Activated naive CD4-positive, alpha-beta T cell (primary cell): ENCODE measurements at places on chromosomes 11 and 22.

GRCh38 chr11:17351510-17352176, at the start of gene NCR3LG1:
Gene NCR3LG1 (plus strand): TSS chr11:17351800. CDS start chr11:17351970, 170 bp downstream.
- peak; percentile 21 for DNase-seq

DNA sequence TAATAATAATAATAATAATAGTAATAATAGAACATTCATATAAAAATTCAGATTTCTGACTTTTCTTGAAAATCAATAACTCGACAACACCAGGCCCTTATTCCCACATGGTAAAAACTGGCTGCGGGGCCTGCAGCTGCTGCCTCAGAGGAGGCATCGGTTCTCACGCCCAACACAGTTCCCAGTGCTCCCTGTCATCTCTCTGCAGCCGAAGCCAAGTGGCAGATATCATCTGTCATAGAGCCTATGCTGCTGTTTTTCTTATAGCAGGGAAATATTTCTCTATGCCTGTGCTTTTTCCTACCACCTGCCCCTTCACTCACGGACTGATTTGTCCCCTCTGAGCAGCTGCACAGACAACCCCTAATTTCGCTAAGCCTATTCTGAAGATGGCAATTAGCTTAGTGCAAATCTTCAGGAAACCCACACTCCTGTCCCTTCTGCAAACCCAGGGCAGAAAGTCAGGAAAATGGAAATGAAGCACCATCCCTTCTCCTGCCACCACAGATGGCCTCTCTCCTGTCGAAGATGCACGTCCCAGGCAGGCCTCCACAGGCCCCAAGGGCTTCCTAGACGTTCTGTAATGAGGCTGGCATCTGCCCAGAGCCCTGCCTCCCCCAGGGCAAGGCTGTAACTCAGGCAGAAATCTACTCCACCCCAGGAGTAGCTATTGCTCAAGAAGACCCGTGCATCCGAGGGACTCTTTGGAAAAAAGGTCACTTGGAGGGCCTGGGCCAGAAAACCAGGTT, 66.7 kb downstream of the SYN3 start:
- no peak for DNase-seq

DNA sequence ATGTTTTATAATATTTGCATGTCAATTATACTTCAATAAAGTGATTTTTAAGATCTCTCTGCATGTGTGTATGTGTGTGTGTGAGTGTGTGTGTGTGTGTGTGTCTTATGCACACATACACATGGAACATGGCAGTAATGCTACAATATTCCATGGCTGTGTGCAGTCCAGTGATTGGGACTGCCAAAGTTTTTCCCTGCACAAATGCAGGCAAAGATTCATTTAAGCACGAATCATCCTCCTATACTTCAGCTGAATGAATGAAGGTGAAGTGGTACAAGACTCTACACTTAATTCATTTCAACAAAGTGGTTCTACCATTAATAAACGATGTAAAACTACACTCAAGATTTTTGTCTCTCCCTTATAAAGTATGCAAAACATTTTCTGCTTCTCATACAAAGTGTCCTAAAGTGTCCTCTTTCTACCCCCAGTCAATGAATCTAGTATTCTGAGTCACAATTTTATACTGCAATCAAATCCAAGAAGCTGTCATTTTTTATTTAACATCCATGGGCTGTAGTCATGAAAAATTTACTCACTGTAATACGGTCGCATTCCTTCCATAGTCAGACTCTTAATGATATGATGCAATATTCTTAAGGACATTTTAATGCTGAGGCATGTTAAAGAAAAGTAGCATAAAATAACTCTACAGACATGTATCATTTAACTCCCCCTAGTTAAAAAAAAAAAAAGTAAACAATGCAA, 132.4 kb downstream of the TTC28 start:
- no peak for DNase-seq

- DNase-seq: no peak
Measured at GRCh38 chr11:58334708-58335107, 24.2 kb downstream of the OR5B17 start.

- DNase-seq: no peak
Measured at GRCh38 chr22:20561882-20562281, 54.5 kb downstream of the MED15 start.

DNA sequence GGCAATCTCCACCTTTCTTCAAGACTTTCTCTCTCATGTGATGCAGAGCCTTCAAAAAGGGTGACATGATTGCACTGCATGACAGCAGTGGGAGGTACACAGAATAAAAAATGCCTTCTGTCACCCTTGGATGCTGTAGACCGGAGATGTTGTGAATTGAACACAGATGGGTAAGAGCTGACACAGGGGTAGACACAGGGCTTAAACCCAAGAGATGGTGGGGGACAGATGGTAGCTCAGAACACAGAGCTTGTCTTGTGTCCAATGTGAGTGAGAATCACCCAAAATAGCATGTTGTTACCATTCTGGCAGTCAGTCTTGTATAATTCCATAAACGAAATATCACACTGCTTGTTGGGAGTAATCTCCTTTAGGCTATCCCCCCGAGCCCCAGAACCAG, 69.9 kb downstream of the JRKL start:
- no peak for DNase-seq

DNA sequence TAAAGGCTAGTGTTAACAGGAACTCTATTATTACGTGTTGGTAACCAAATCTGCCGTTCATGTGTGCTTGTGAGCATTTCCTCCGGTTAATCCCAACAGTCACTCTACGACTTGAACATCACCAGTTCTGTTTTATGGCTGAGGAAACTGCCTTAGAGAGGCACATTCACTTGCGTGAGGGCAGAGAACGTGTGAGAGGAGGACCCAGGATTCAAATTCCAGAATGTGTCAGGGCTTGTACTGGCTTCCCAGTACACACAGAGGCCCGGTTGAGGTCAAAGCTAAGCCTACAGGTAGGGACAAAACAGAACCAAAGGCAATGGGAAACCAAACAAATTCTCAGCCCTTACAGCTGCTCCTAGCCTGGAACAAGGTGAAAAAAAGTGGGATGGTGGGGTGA, 66.9 kb upstream of the TENM4 start:
- DNase-seq: no peak

- no peak for DNase-seq
Measured at GRCh38 chr22:42202048-42202447, 68.4 kb downstream of the TCF20 start.

- no peak for DNase-seq
Measured at GRCh38 chr22:30718938-30719337, 24.3 kb downstream of the OSBP2 start.

- DNase-seq: peak; percentile 16
Measured at GRCh38 chr11:74255741-74256375, 55.6 kb downstream of the P4HA3 start.

DNA sequence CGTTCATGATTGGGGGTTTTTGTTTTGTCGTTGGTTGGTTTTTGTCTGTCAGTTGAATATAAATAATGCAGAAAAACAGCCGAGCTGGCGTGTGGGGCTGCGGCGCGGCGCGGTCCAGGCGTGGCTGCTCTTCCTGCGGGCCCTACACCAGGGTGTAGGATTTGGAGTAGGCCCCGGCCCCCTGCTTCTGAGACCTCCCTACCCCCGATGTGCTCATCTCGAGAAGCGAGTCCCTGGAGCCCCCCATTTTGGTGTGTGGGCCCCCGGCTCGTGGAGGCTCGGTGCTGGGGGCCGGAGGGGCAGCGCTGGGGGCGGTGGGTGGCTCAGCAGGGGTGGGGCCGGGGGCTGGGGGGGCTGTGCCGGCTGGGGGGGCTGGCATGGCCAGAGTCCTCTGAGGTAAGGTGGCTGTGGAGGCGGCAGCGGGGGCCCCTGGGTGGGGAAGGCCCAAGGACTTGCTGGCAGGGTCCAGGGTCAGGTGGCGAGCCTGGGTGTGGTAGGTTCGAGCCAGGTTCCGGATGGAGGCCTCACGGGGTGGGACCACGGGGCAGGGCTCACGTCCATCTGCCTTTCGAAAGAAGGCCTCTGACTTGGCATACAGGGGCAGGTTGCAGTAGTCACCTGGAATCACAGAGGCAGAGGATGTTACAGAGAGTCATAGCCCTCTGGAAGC, 100.7 kb downstream of the CEP164 start:
- DNase-seq: no peak

- DNase-seq: no peak
Measured at GRCh38 chr11:93715797-93716396, 25.4 kb downstream of the TAF1D start.

- DNase-seq: no peak
Measured at GRCh38 chr11:128599729-128600128, 12.4 kb upstream of the ETS1 start.

DNA sequence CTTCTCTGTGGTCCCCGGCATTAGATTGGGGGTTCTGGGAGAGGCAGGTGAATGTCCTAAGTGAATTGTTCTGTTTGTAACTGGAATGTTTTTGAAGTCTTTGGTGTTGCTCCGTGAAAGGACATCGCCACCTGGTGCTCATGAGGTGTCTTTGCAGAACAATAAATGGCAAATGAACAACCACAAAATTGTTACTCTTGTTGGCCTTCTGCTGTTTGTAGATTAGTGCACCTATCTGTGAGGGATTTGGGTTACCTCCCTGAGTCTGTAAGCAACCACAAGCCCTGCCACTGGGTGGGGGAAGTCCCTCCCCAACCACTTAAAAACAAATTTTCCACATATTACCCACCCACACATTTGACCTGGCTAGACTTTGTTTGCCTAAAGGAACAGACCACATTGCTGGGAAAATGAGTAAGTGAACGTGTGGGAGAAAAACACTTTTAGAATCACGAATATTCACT, 4.7 kb downstream of the MPEG1 start:
- DNase-seq: no peak

- no peak for DNase-seq
Measured at GRCh38 chr11:45258982-45259530, 27.1 kb downstream of the SYT13 start.

GRCh38 chr22:18104566-18104965, 6.0 kb upstream of the TUBA8 start:
- no peak for DNase-seq

GRCh38 chr11:66743271-66743968, 14.4 kb upstream of the SPTBN2 start:
- no peak for DNase-seq

GRCh38 chr11:111440416-111441205, 61.5 kb upstream of the POU2AF1 start:
- DNase-seq: no peak

- DNase-seq: no peak
Measured at GRCh38 chr11:12884751-12885318, 124.3 kb upstream of the RASSF10 start.

DNA sequence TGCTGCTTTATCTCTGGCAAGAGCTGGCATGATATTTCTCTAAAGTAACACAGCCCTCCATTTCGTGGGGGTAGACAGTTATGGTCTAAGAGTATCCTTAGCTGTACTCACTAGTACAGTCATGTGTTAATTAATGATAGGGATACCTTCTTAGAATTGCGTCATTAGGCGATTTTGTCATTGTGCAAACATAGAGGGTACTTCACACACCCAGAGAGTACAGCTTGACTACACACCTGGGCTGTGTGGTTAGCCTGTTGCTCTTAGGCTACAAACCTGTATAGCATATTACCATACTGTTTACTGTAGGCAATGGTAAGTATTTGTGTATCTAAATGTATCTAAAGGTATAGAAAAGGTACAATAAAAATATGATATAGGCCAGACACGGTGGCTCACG, 17.0 kb downstream of the XRCC6 start:
- DNase-seq: no peak

- DNase-seq: no peak
Measured at GRCh38 chr11:104812103-104812788, 86.0 kb downstream of the CASP12 start.

DNA sequence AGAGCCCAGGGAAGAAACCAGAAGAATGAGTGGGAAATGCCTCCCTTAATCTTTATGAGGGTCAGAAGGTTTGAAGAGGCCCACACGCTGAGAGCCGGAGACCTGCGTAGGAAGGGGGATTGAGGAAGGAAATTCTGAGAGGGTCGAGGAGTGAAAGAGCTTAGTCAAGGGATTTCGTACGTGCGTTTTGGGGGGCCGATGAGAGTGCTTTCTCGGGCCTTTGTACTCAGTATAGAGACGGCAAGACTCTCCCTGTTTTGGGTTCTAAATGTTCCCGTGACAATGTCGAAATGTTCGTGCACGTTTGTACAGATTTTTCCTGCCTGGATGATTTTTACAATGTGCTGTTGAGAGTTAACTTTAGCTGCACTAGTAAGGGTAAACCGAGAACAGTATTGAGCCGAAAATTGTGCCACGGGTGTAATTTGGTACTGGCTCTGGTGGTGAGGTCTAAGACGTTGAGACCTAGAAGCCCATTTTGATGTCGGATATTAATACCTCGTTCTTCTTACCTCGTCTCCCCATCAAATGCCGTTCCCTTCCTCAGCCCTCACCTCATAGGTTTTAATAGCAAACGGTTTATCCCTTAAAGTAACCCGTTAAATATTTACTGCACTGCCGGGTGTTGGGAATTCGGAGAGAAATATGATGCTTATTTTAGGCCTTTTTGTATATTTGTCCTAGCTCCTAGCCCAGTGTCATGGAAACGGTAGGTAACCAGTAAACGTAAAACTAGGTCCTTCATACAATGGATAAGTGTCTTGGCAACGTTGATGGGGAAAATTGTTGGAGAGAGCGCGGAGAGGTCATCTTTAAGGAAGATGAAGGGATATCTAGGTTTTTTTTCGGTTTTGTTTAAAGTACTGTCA, 734 bp downstream of the C11orf58 start:
- no peak for DNase-seq

- DNase-seq: no peak
Measured at GRCh38 chr11:72798361-72798760, 4.5 kb upstream of the STARD10 start.

GRCh38 chr11:32829157-32829679, 509 bp upstream of the PRRG4 start:
- no peak for DNase-seq

GRCh38 chr11:46856605-46857343, 10.7 kb upstream of the CKAP5 start:
- DNase-seq: no peak

- no peak for DNase-seq
Measured at GRCh38 chr11:63858628-63859550, 20.0 kb downstream of the MARK2 start.

GRCh38 chr22:47318041-47318737, 555.7 kb downstream of the TBC1D22A start:
- DNase-seq: no peak

DNA sequence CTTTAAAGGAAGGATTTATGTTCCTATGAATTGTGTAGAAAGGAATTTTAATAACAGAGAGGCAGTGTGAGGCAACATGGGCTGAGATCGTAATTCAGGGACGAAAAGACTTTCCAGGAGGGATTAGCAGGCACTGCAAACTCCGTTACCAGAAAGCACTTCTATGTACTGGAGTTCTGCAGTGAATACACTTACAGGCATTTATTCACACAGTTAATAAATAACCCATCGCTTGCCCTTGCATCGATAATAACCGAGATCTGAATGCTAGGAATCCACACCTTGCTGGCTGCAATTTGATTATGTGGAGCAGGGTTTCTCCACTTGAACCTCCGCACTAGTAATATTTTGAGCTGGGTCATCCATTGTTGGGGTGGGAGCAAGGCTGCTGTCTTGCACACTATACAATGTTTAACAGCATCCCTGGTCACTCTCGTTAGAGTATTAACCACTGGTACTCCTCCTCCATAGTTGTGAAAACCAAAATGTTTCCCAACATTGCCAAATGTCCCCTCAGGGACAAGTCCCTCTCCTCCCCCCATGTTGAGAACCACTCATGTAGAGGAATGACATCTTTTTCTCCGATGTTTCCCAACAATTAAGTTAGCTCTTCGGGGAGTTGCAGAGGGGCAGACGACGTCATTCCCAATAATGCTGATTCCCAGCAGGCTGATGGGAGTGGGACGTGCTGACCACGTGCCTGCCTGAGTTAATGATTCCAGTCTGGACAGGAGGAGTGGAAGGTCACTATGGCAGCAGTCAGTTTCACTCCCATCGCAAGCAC, 99.5 kb downstream of the SNX19 start:
- no peak for DNase-seq
